Muscle of back (tissue), 13 donors: ENCODE measurements at places on chromosomes 3 and 15.

DNA sequence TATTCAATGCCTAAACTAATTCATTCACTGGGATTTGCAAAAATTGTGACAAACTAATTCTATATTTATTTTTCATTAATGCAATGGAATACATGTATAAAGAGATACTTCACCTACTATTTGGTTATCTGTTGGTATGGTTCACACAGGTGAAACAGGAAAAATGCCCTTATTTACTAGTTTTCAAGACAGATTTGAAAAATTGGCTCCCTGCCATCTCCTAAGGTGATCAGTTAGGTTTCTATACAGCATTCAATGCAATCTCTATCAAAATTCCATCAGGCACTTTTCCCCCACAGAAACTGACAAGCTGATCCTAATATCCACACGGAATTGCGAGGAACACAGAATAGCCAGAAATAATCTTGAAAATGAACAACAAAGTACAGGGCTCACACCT lies 101.1 kb downstream of the DLG1 start:
- no peak for DNase-seq

GRCh38 chr15:68774521-68775235 lies 46.0 kb downstream of the ANP32A start:
- DNase-seq = no peak

DNA sequence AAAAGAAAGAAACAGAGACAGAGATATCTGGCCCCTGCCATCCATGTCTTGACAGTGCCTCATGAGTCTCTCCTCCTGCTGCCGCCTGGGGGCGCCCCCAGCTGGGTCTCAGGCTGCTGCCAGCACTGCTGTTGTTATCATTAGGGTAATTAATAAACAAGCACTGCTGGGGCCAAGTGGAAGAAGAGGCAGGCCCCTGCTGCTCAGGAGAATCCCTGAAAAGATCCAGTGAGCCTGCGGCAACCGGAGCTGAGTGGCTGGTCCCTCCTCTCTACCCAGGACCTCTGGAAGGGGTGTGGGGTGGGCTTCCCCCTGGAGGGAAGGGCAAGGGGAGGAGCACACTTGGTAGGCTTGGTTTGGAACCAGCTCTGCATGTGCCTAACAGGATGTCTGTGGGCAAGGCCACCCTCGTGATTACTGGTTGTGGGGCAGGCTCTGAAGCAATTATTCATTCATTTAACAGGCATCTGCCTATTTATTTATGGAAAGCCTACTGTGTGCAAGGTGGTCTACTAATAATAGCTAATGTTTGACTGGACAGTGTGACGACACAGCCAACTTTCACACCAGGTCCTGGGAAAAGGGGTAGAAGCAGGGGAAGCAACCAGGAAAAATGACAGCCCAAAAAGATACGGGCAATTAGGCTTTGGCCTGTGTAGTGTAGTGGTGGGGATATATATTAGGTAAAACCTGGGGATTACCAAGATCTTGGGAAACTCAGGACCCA lies 1.2 kb upstream of the TYRO3 start:
- peak; percentile 48 for DNase-seq

DNA sequence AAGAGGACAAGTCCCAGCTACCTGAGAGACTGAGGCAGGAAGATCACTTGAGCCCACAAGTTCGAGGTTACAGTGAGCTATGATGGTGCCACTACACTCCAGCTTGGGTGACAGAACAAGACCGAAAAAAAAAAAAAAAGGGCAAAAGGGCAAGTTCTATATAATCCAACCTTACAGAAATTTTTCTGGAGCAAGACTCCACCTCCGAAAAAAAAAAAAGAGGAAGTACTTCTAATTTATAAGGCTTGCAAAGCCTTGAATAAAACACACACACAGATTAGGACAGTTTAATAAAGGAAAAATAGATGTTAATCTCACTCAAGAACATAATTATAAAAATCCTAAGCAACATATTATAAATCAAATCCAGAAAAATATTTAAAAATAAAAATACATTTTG lies 14.4 kb upstream of the XYLB start:
- no peak for DNase-seq

DNA sequence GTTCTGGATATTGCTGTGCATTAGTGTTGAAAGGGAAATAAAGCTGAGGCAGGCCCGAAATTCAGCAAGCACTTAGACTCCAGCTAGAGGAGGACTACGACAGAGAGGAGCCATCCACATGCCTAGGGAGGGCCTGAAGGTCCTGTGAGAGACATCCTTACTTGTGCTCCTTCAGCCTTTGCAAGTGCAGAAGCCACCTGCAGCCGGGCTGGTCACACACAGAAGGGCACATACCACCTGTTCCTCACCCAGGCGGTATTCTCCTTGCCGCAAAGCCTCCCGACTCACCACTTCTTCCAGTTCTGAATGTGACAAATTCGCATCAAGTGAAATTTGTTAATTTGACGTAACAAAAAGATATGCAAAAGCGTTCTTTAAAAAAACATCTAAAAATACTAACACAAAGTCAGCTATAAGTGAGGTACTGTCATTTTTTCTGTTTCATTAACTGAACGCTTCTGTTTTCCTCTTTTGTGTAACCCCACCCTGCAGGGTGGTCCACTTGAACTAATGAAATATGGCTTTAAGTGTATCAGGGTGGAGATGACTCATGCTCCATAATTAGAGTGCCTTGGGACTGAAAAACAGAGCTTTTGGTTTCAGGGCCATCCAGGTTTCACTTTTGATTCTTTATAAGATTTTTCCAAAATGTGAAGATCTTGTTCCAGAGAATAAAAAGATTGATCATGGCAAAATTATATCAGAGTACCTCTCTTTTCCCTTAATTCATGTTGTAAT lies 467.9 kb upstream of the ATP11B start:
- no peak for DNase-seq

GRCh38 chr3:141933421-141934300 lies 57.2 kb downstream of the ATP1B3 start:
- no peak for DNase-seq

DNA sequence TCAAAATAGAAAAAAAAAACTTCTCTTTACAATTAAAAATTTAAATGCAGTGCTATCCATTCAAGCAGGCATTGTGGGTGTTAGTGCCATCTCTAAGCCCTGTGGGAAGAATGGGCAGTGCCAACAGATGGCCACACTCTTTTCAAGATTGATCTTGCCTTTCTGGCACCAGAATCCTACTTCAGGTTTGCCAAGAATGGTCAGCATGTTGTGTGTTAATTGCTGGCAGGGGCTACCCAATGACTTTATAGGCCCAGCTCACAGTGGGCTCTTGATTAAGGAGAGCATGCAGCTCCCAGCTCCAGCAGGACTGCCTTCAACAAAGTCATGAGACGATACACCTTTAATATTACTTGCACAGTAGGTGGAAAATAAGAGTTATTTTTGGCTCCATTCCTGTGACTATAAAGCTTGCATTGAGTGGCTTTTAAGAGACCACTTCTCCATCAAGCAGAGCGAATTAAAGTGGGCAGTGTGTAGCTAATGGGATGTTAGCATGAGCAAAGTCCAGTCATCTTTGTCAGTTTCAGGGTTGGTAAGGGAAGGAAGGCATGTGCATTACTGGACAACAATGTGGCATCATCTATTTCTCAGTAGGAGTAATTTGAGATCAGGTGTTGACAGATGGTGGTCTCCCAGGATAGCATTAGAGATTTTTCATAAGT lies 476.8 kb downstream of the C3orf38 start:
- no peak for DNase-seq

- no peak for DNase-seq
These were observed 70.5 kb upstream of the BOC start for GRCh38 chr3:113140876-113141275.

DNA sequence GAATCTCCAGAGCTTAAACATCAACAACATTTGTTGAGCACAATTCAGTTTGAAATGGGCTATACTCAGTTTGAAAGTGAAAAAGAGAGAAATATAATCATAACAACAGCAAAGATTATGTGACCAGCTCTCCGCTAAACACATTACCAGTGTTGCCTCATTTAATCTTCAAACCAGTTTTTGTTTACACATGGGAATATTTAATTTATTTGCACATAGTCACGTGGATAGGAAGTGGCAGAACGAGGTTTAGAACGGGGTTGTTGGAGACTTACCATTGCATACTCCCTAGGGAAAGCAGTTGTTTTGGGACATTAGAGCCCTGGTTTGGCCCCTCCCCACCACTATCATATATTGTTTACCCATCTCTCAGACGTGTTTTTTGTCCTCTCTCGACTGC lies 77.2 kb downstream of the IL1RAP start:
- no peak for DNase-seq

- no peak for DNase-seq
These were observed 28.3 kb downstream of the CAPN3 start for GRCh38 chr15:42387603-42388002.

GRCh38 chr15:63344731-63345390 lies 36.8 kb downstream of the CA12 start:
- no peak for DNase-seq
